ENCODE measurements at places on chromosomes 11 and 22.

GRCh38 chr11:119800171-119800570 lies 71.2 kb upstream of the NECTIN1 start:
- DNase-seq, result no peak

- no peak for DNase-seq
Measured at GRCh38 chr11:100240025-100240539, 447.0 kb upstream of the ARHGAP42 start.

DNA sequence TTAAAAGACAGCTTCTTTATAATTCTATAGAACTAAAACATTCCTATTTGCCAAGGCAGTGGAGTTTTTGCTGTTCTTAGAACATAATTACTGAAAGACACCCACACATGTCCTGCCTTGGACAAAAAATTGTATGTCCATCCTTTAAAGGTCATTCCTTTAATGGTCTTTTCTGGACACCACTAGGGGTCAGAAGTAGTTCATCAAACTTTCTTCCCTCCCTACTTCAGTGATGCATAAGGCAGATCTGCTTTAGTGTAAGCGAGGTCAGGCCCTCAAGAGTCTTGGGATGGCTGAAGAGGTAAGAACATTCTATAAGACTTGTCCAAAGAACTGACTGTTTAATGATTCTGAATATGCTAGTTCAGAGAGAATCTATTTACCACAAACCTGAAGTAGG lies 4.3 kb upstream of the OR51V1 start:
- peak; percentile 1 for DNase-seq

GRCh38 chr22:26398741-26399153 lies 30.3 kb upstream of the ASPHD2 start:
- DNase-seq, result peak; percentile 27

GRCh38 chr11:47056261-47056915 lies 119.8 kb downstream of the CSTPP1 start:
- DNase-seq, result no peak

GRCh38 chr11:69508974-69509373 lies 27.5 kb downstream of the LINC01488 start:
- no peak for DNase-seq

DNA sequence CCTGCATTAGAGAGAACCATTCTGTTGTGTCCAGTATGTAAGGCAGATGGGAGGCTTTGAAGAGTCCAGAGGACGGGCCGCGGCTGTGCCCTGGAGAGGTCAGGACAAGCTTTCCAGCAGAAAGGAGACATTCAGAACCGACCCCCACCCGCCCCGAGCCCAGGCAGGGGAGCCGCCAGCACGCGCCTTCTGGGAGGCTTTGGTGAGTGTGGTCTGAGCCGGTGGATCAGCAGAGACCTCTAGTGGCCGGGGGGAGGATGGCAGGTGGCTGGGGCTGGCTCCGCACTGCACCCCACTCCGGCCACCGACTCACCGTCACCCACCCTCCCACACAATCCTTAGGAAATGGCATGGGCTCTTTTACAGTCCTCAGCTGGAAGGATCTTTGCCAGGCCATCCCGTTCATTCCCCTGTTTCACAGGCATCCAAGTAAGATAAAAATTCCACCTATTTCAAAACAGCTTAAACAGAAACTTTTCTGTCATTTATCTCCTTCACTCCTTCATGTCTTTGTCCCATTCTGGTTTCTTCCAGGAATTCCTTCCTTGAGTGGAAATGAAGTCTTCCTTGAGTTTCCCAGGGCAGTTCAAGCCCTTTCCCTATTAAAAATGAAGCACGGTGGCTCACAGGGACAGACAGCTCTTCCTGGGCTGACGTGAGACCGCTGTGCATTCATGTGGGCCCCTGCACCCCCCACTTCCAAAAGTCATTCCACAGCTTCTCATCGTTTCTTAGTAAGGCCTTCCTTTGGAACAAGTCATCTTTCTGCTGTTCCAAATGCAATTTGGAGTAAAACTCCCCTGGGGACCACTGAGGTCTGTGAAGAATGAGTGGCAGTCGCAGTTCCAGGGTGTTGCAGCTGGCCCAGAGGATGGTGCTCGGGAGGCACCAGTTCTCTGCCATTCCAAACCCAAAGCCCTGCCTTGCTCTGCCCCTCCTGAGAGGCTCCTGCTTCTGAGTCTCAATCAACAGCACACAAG lies 91.0 kb downstream of the FEZ1 start:
- peak; percentile 30 for DNase-seq

DNA sequence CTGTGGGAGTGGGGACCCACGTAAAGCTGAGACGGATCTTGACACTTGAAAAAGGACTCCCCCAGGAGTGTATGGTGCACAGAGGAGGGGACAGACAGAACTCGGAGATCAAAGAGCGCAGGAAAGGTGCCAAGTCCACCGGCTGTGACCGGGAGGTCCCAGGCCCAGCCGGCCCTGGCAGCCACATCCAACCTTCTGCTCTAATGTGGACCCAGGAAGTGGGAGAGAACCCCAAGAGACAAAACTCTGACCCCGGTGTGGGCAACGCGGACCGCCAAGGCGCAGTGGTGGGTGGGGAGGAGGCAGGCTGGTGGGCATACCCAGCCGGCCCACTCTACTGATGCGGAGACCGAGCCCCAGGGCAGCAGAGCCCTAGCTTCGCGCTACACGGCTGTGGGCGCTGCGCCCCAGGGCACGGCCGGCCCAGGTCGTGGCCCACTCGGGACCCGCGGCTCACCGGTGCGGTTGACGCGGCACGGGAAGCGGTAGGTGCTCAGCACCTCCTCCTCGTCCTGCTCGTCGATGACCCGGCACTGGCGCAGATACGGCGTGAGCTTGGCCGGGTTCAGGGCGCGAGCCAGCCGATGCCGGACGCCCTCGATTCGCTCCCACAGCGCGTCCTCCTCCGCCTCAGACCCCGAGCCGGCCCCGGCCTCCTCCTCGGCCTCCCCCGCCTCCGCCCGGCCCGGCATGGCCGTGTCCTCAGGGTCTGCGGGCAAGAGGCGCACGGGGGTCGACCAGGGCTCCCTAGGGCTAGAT lies 527 bp downstream of the CARD10 start:
- DNase-seq, result no peak

GRCh38 chr11:111460340-111460739 lies 51.8 kb downstream of the BTG4 start:
- no peak for DNase-seq

DNA sequence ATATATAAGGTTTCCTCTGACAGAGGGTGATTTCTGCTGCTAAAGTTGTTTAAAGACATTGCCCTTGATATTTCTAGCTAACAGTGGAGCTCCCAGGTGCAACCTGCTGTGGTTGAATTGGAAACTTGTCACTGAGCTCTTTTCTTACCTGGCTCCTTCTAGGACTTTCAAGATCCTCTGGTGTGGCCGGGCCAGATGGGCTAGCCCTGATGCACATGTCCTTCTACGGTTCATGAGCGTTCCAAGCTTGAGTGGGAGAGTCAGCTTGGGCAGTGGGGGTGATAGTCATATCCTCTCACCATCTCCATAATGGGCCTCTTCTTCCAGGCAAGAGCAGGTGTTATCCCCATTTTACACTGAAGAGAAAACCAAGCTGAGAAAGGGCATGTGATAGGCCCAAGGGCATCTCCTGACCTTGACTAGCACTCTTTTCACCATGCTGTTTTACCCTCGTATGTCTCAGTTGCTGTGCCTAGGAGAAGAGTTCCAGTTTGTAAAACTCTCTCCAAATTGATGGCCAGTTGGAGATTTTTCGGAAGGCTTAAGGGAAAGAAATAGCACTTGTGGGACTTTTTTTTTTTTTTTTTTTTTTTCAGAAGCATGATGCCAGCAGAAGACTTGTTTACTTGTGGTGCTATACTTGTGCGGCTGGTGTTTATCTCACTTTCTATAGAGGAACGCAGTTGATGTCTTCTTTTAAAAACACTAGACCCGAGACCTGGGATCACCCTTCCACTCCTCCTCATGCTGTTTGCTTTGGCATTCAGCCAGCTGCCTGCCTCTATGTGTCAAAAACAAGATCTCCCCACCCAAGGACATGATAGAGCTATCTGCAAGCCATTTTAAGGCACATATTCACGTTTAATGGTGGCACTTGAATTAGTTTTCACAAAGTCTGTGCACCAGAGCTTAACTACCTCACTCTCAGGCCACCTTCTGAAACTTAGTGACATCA lies 32.6 kb downstream of the TEAD1 start:
- peak; percentile 76 for DNase-seq

DNA sequence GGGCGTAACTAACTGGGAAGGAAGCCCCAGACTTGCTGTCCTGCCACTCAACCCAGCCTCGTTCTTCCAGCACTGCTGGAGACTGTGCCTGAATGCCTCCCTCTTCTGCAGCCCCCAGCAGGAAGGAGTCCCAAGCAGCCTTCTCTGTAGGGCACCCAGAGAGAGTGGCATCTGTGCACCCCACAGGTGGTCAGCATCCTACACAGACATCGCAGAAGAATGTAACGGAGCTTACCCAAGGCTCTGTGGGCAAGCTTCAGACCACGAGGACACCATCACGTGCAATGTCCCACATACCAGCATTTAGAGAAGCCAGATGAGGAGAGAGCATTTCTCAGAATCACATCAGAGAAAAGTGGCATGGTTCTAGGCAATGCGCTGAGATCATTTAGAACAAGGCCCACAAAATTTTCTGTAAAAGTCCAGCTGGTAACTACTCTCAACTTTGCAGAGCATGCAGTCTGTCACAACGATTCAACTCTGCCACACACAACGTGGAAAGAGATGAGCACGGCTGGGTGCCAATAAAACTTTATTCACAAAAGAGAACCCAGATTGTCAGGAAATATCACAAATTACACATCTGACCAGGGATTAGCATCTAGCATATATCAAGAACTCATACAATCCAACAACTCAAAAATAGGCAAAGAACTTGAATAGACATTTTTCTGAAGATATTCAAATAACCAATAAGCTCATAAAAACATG lies 33.4 kb downstream of the SHANK2 start:
- DNase-seq, result no peak

DNA sequence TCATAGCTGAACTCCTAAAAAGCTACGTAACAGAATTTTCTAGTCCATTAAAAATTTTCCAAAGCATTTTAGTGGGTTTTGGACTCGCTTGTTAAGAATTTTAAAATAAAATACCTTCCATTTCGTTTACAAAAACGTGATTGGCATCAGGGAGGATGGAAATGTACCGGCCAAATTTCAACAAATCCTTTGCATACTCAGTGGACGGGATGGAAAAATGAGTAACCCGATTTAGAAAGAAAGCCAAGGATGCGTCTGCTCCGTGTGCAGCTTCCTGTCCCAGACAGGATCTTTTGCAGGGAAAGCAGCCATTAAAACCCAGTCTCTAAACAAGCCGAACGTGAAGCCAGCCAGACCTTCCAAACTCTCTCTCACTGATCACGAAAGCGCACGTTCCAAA lies 15.6 kb downstream of the TMEM184B start:
- DNase-seq, result no peak

GRCh38 chr22:49930596-49931412 lies 12.4 kb downstream of the CRELD2 start:
- peak; percentile 79 for DNase-seq

GRCh38 chr11:130728185-130729180 lies 187.8 kb downstream of the SNX19 start:
- DNase-seq, result peak; percentile 65

- no peak for DNase-seq
Measured at GRCh38 chr11:70103256-70103975, 25.3 kb downstream of the ANO1 start.

- DNase-seq, result no peak
Measured at GRCh38 chr22:49951986-49952896, 8.3 kb upstream of the PIM3 start.

- no peak for DNase-seq
Measured at GRCh38 chr22:44281768-44282637, 30.7 kb downstream of the SHISAL1 start.

GRCh38 chr22:47842119-47842518 lies 1079.7 kb downstream of the TBC1D22A start:
- DNase-seq, result no peak

- DNase-seq, result no peak
Measured at GRCh38 chr11:5626196-5626595, 1.4 kb downstream of the TRIM34 start.

GRCh38 chr11:11028017-11028692 lies 170.3 kb upstream of the ZBED5 start:
- DNase-seq, result peak; percentile 67

GRCh38 chr22:47152938-47153337 lies 390.5 kb downstream of the TBC1D22A start:
- no peak for DNase-seq
